OCI-M1 (cell line): ENCODE measurements at places on chromosomes 3 and 15.

DNA sequence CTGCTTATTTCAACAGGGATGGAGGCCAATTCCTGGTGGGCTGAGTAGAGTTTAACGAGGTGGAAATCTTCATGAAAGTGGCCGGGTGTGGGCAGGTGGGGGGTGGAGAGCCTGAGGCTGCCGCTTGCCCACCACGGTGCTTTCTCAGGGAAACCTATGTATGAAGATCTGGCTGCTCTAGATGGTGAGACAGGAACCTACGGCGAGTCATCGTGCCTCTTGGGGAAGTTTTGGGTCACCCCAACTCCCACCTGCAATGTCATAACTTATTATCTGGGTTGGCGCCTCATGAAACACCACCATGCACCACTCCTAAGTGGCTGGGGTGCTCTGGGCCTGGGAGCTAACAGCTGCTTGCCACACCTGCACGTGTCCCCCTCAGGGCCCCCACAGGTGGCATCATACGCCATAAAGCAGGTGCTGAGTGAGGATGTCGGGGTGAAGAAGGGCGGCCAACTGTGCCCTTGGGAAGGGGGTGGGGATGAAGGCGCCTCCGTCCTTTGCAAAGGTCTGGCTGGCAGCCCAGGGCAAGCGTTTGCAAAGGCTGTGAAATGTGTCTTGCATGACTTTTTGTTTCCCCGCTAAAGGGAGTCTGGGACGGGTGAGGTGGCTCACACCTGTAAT is 27.9 kb upstream of the SNRPA1 start:
- DNase-seq: no peak

- no peak for DNase-seq
Measured at GRCh38 chr15:81286621-81287121, 37.3 kb downstream of the STARD5 start.

GRCh38 chr3:64895106-64895990 is 207.5 kb upstream of the ADAMTS9 start:
- DNase-seq: no peak

DNA sequence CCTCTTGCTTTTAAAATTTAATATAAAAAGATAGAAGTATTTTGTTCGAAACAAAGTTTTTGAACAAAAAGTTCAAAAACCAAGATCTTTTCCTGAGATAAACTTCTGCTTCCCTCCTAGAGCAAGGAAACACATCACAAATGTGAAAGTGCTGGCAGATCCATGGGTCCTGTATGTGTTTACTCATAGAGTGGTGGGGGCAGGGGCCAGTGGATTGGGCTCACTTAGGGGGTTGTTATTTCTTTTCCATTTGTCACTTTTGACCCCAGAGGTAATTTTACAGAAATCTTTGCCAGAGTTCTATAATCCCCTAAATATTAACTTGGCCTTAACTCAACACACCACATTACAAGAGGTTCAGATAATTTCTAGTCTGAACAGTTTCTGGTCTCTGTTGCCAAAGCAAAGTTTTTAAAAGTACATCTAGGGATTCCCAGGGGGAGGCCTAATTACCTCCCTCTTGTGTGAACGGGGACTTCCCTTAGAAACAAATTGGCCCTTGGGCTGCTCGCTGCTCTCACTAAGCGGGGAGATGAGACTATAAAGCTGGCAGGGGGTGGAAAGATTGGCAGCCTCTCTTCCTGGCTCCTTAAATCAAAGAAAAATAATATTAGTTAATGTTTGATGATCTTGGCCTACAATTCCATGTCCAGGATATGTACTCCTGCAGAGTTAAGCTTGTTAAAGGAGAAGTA is 66.8 kb upstream of the PTX3 start:
- no peak for DNase-seq

DNA sequence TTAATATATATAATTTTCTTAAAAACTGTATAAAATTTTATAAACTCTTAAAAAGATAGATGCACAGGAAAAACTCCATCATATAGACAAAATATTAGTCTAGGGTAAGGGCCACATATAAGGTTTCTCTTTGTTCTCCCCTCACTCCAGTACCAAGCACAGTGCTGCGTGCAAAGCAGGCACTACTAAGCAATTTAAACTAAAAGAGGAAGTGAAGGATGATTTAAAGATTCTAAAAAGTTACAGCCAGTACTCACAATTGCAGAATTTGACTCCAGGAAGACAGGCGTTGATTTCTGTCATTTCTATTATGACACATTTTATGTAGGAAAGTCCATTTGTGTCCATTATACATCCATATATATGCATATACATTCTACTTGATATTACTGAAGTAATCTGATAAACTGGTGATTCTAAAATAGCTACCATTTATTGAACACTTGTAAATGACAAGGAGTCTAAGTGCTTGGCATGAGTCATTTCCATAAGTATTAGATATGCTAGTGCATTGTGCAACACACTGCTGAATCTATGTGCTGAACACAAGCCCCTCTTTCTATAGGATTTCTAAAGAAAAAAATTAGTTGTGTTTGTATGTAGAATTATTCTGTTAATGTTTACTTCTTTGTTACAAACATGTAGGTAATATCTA is 785.5 kb upstream of the ARRDC4 start:
- DNase-seq: peak; percentile 75

- no peak for DNase-seq
Measured at GRCh38 chr15:87747087-87747486, 509.5 kb downstream of the NTRK3 start.

GRCh38 chr15:74643665-74644204 is 28.1 kb downstream of the CLK3 start:
- peak; percentile 46 for DNase-seq

GRCh38 chr3:8506571-8507061 is 5.0 kb downstream of the LMCD1 start:
- DNase-seq: no peak

DNA sequence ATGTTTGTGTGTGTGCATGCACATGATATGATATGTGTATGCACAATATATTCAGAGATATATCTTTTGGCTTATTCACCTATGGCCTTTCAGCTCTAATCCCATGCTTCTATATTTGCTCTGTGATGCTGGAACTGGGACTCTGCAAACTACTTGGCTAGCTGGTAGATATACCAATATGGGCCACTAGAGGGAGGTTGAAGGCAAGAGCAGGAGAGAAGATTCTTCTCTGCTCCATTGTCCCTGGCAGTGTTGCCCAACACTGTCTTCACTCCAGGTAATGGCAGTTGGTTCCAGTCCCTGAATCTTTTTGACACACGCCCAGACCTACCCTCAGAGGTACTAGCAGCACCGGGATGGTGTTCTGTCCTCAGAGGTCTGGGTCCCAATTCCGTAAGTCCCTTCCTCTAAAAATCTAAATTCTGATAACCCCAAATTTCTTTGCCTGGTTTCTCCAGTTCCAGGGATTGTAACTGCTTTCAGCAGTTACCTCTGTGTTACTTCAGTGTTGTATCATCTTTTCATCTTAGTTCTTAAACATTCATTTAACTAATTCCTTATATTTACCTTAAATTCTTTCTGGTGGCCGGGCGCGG is 44.7 kb downstream of the GTPBP8 start:
- peak; percentile 67 for DNase-seq

- no peak for DNase-seq
Measured at GRCh38 chr3:139793408-139793807, 115.6 kb upstream of the NMNAT3 start.

DNA sequence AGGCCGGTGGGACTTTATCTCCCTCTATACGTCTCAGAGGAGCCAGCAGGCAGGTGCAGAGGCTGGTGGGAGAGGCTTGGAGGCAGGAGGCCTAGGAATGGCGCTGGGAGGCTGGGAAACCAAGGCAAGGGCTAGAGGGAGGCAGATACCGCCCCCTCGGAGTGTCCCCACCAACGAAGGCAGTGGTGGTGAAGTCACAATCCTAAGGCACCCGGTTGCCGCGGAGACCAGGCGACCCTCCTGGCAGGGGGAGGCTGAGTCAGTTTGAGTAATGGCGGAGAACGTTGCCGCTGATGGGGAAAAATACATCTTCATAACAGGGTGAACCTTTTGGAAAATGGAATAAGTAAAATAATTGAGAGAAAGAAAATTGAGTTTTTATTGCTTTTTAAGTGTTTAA is 29.9 kb upstream of the CACNA2D2 start:
- no peak for DNase-seq

DNA sequence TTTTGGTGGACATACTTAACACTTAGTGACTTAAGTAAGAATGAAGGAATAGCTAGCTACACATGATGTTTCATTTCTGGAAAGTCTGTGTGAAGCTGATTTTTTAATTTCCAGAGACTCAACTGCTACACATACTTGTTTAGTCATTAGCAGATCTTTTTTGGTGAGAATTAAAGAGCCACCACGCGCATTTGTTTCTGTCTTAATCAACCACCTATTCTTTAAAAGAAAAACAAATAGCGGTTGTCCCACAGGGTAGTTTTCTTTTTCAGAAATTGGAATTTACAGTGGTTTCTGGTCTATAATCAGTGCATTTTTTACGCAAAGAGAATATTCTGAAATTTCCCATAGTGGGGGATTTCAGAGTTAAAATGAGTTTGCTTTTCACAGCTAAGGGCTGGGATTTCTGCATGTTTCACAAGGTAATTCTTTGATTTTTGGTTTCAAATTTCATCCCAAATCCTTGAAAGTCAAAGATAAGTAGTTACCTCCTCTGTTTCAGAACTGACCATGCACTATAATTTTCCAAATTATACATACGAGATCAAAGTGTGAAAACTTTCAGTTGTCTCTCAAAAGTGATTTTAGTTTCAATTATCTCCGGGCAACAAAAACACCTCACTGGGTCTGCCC is 631.0 kb upstream of the GRM7 start:
- DNase-seq: no peak

GRCh38 chr15:41980654-41981323 is 8.4 kb upstream of the EHD4 start:
- DNase-seq: no peak

GRCh38 chr15:32974691-32975090 is 219.8 kb downstream of the FMN1 start:
- no peak for DNase-seq
